Fibroblast of lung (primary cell): ENCODE measurements at places on chromosomes 12 and 14. TPM values are rescaled to one million over a fixed set of nuclear protein-coding genes. Genes with fewer than 3 reads are reported as not detected.

GRCh38 chr12:15011162-15011561 is 38.3 kb downstream of the PDE6H start:
- DNase-seq: no peak

The C12orf54 gene
- total RNA-seq: not detected in 2 replicates

GRCh38 chr12:64663015-64663414 is 52.7 kb downstream of the RASSF3 start:
- no peak for DNase-seq

- no peak for DNase-seq
These were observed 334.9 kb downstream of the SNAPC1 start for GRCh38 chr14:62097072-62097471.

GRCh38 chr12:95959107-95959506 is 16.0 kb downstream of the AMDHD1 start:
- DNase-seq: peak; percentile 11

GRCh38 chr12:1103632-1104031 is 112.6 kb downstream of the ERC1 start:
- DNase-seq: no peak

- peak; percentile 66 for DNase-seq
These were observed 42.7 kb upstream of the FLRT2 start for GRCh38 chr14:85487215-85487614.

DNA sequence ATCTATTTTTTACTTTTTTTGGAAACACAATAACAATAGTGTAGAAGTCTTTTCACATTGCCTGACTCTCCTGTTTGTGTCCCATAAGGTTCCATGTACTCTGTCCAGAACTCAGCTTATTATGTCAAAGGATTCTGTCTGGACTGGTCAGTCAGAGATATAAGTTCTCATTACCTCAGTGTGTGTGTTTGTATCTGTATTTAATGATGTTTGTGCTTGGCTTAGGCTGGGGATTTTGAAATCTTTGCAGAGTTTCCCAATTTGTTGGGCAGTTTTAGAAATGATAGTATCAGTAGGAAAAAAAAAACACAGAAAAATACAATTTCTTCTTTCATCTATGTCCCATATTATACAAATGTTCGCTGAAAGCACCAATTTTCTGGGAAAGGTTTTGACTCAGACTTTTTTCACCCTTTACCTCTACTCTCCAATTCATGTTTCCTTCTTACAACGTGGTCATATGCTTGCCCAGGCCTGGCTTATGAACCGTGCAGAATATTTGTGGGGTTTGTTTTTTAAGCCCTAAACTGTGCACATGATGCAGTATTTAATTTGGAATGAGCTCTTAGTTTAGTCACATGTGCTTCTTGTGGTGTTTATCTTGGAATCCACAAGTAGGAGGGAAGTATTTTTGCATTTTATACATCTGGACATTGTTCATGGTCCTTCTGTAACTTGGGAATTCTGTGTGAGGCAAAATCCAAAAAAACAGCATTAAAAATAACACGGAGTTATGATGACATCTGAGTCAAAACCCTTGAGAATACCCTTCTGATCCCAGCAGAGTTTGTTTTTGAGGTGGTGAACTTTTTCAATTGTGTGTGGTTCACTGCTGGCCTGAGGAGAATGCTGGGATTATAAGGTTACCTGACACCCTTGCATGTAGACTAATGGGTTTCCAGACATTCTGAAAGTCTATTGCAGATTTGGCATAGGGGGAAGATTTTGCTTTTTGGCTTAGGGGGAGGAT is 121.2 kb downstream of the RAD51B start:
- DNase-seq: peak; percentile 95

The GPR65 gene
- total RNA-seq: under 0.01 and 0.17 TPM in 2 replicates

The GALC gene
- 18.7 and 22.8 TPM in 2 replicates for total RNA-seq

DNA sequence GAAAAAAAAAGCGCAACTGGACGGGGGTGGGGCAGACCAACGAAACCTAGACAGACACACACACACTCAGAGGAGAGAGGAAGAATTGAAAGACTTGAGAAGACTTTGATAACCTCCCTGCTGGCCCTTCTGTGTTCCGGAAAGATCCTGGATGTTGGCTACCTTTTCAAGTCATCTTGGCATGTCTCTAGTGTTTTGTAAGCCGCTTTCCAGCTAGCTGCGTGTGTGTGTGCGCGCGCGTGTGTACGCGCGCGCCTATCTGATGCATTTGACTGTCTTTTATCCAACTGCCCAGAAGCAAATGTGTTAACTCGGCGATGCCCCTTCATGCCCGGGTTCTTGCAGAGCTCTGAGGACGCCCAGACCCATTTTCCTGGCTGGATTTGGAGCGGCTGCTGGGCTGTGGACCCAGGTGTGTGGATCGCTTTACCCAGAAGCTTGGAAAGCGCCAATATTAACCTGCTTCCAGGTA is 664 bp downstream of the LRFN5 start:
- peak; percentile 19 for DNase-seq

The KRT77 gene
- total RNA-seq: not detected in 2 replicates

The TNFRSF1A gene
- total RNA-seq: 141 and 157 TPM in 2 replicates

The TOMM20L gene
- not detected in 2 replicates for total RNA-seq

GRCh38 chr12:13288937-13289652 is 92.6 kb downstream of the EMP1 start:
- DNase-seq: no peak

- DNase-seq: no peak
These were observed 3.4 kb downstream of the OR11G2 start for GRCh38 chr14:20194101-20194500.

- peak; percentile 64 for DNase-seq
These were observed at the start of gene ACSS3 for GRCh38 chr12:81077686-81078441. ACSS3 (plus strand) TSS chr12:81078079; CDS start chr12:81078121, 42 bp downstream.

The PPP2R3C gene
- total RNA-seq: 61.9 and 64.2 TPM in 2 replicates

The CAPZA3 gene
- not detected in 2 replicates for total RNA-seq

The TUBA1B gene
- 656 and 1,258 TPM in 2 replicates for total RNA-seq

GRCh38 chr14:44204061-44204835 is 302.8 kb downstream of the FSCB start:
- DNase-seq: no peak

The DPPA3 gene
- total RNA-seq: not detected in 2 replicates
